ENCODE measurements at places on chromosomes 3 and 15. TPM values are rescaled to one million over a fixed set of nuclear protein-coding genes. Genes with fewer than 3 reads are reported as not detected.

DPPA2 gene
- not detected for total RNA-seq

FMN1 gene
- 0.36 TPM for total RNA-seq

BNC1 gene
- total RNA-seq = 0.49 TPM

NR1I2 gene
- total RNA-seq = not detected

GABRR3 gene
- total RNA-seq = not detected

CLDN1 gene
- 28.6 TPM for total RNA-seq

ISY1 gene
- total RNA-seq = 22.6 TPM

FEZF2 gene
- total RNA-seq = not detected

LPCAT4 gene
- 61.4 TPM for total RNA-seq

ARNT2 gene
- 20.6 TPM for total RNA-seq

TM4SF18 gene
- total RNA-seq = 44.7 TPM

ACTR8 gene
- 17.1 TPM for total RNA-seq

SNRPA1 gene
- total RNA-seq = 115 TPM

ROPN1 gene
- total RNA-seq = not detected

LMOD3 gene
- not detected for total RNA-seq

SLCO2A1 gene
- 0.06 TPM for total RNA-seq

COL6A6 gene
- not detected for total RNA-seq

PLIN1 gene
- 0.06 TPM for total RNA-seq

PPARG gene
- total RNA-seq = 40.6 TPM

IGSF10 gene
- total RNA-seq = 0.55 TPM

ECE2 gene
- total RNA-seq = not detected

TLE3 gene
- total RNA-seq = 17.0 TPM

TIPIN gene
- 27.6 TPM for total RNA-seq

CRABP1 gene
- total RNA-seq = 1.0 TPM

MNS1 gene
- total RNA-seq = 2.7 TPM

TUSC7 gene
- total RNA-seq = not detected

MYZAP gene
- 0.51 TPM for total RNA-seq

MESP1 gene
- 7.2 TPM for total RNA-seq

SAMD7 gene
- total RNA-seq = not detected

TRPC1 gene
- 7.7 TPM for total RNA-seq

EBLN2 gene
- total RNA-seq = 0.38 TPM

ADAMTS9 gene
- total RNA-seq = 0.55 TPM

SPINK8 gene
- total RNA-seq = not detected

GAP43 gene
- not detected for total RNA-seq

PSMD6 gene
- total RNA-seq = 78.5 TPM

TYRO3 gene
- total RNA-seq = 15.0 TPM

HDC gene
- total RNA-seq = not detected
